ENCODE measurements at places on chromosomes 16 and 17. TPM values are rescaled to one million over a fixed set of nuclear protein-coding genes. Genes with fewer than 3 reads are reported as not detected.

Gene MYH8
- total RNA-seq, result not detected

Gene NGFR
- 0.13 TPM for total RNA-seq

Gene BRIP1
- total RNA-seq, result 5.4 TPM

Gene NOMO2
- 242 TPM for total RNA-seq

Gene GGT6
- total RNA-seq, result not detected

Gene ATP2A1
- total RNA-seq, result 0.12 TPM

Gene CCL2
- 103 TPM for total RNA-seq

Gene CDH5
- total RNA-seq, result 16.1 TPM

Gene NTN1
- total RNA-seq, result 2.9 TPM

Gene CES1
- 0.06 TPM for total RNA-seq

Gene CNGB1
- total RNA-seq, result under 0.01 TPM

Gene NLRP1
- 19.1 TPM for total RNA-seq

Gene MYH3
- 1.5 TPM for total RNA-seq

Gene SLC6A4
- 0.40 TPM for total RNA-seq

Gene QPRT
- total RNA-seq, result 2.9 TPM

Gene NQO1
- 514 TPM for total RNA-seq

Gene PRSS53
- 1.3 TPM for total RNA-seq

Gene ABCC3
- 5.4 TPM for total RNA-seq

Gene LITAFD
- not detected for total RNA-seq

Gene CCT6B
- total RNA-seq, result 2.6 TPM

Gene WFDC1
- 29.6 TPM for total RNA-seq

Gene ATP2C2
- 0.06 TPM for total RNA-seq

Gene HOXB13
- total RNA-seq, result not detected

Gene CTF1
- 0.92 TPM for total RNA-seq

Gene CLDN7
- 3.5 TPM for total RNA-seq

All from aortic smooth muscle cell (primary cell).